Astrocyte (in vitro differentiated cells and primary cell): ENCODE measurements at places on chromosomes 2 and 18. TPM values are rescaled to one million over a fixed set of nuclear protein-coding genes. Genes with fewer than 3 reads are reported as not detected.
A peak's percentile ranks its signal among the peaks of the same experiment; 100 is the strongest.

GRCh38 chr2:192487636-192488035, 292.9 kb upstream of the TMEFF2 start:
- no peaks in the 10 kb centered on the region for H3K36me3 ChIP-seq
- H3K4me1 ChIP-seq = no peaks in the 10 kb centered on the region
- no peaks in the 10 kb centered on the region for H3K27me3 ChIP-seq
- H3K4me3 ChIP-seq = no peak overlapping the region
- H3K27ac ChIP-seq = no peak overlapping the region
- no peak for DNase-seq

GRCh38 chr2:175039031-175039430, 33.9 kb upstream of the CHN1 start:
- H3K27ac ChIP-seq = no peak overlapping the region
- no peak overlapping the region for H3K4me3 ChIP-seq
- no peaks in the 10 kb centered on the region for H3K4me1 ChIP-seq
- DNase-seq = no peak
- no peaks in the 10 kb centered on the region for H3K36me3 ChIP-seq

- H3K27me3 ChIP-seq = no peaks in the 10 kb centered on the region
- no peak overlapping the region for H3K4me3 ChIP-seq
- DNase-seq = no peak
- no peaks in the 10 kb centered on the region for H3K36me3 ChIP-seq
- H3K27ac ChIP-seq = no peak overlapping the region
Observed at GRCh38 chr2:196989496-196989895, 63.0 kb upstream of the PGAP1 start.

DNA sequence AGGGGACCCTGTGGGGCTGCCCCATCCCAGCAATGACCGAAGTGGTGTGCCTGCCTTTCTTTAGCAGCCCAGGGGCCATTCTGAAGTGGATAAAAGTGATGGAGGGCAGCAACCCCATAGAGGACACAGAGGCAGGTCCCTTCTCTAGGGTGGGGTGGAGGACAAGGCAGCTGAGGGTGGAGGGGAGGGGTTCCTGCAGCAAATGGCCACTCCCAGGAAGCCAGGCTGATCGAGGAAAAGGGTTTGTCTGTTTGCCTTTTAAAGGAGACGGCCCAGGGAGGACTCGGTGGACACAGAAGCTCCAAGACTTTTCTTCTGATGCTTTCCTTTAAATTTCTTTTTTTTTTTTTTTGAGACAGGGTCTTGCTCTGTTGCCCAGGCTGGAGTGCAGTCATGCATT, 272.8 kb downstream of the TWIST2 start:
- H3K4me1 ChIP-seq = peaks cover 5% of the 10 kb centered on the region
- peaks cover 5% of the 10 kb centered on the region for H3K36me3 ChIP-seq
- no peak for DNase-seq
- no peaks in the 10 kb centered on the region for H3K27me3 ChIP-seq

DNA sequence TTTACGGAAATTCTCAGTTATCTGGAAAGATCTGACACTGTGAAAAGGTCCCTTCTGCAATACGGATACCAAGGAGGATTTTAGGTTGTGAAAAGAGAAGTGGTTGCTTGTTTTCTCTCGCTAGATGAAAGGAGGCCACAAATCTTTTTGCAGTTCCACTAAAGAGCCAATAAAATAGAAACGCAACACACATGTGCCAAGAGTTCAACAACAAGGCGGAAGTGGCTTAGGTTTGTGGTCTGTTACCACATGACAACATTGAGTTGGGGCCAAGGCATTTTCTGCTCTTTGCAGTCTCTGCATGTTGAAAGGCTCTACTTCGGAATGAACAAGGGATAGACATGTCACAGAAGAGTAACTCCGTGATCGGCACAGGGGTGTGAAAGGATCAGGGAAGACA, 115.7 kb upstream of the OSR1 start:
- DNase-seq = peak; percentile 73
- H3K4me3 ChIP-seq = no peak overlapping the region
- peaks cover 20% of the 10 kb centered on the region for H3K27me3 ChIP-seq
- no peak overlapping the region for H3K27ac ChIP-seq
- H3K36me3 ChIP-seq = no peaks in the 10 kb centered on the region

Gene FLACC1
- 1.7 and 2.2 TPM in 2 replicates for total RNA-seq
